ENCODE measurements at places on chromosomes 13 and 19. TPM values are rescaled to one million over a fixed set of nuclear protein-coding genes. Genes with fewer than 3 reads are reported as not detected.

Gene TUBB4A
- total RNA-seq, result 6.8 TPM

Gene LRRC4B
- not detected for total RNA-seq

Gene NEK5
- total RNA-seq, result 1.4 TPM

Gene ZNF568
- 4.2 TPM for total RNA-seq

Gene CASP14
- not detected for total RNA-seq

Gene GJB2
- total RNA-seq, result 0.75 TPM

All from renal cortical epithelial cell (primary cell).